ENCODE measurements at places on chromosomes 12 and 14.
A peak's percentile ranks its signal among the peaks of the same experiment; 100 is the strongest.

GRCh38 chr12:124194264-124194892, 100.5 kb upstream of the RFLNA start:
- DNase-seq, result no peak

- DNase-seq, result peak; percentile 39
These were observed 1.1 kb downstream of the KMT2D start for GRCh38 chr12:49059299-49060171.

DNA sequence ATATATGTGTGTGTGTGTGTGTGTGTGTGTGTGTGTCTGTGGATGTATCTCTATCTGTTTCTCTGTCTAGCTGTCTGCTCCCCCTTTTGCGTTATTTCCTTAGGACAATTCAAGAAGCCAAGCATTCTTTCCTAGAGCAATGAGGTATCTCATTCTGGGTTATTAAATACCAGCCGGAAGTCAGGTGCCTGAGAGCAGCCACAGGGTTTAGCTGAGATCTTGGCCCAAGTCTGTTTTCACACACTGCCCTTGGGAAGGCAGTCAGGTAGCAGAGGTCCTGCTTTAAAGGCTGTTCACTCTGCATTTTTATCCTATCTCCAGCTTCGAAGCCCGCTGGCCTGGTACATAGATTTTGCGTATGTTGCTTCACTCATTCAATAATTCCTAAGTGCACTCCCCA, 76.8 kb downstream of the TSPAN9 start:
- no peak for DNase-seq

GRCh38 chr12:109770104-109770860, 56.7 kb downstream of the FAM222A start:
- no peak for DNase-seq

- DNase-seq, result no peak
These were observed 1.3 kb downstream of the CLSTN3 start for GRCh38 chr12:7131502-7131866.

DNA sequence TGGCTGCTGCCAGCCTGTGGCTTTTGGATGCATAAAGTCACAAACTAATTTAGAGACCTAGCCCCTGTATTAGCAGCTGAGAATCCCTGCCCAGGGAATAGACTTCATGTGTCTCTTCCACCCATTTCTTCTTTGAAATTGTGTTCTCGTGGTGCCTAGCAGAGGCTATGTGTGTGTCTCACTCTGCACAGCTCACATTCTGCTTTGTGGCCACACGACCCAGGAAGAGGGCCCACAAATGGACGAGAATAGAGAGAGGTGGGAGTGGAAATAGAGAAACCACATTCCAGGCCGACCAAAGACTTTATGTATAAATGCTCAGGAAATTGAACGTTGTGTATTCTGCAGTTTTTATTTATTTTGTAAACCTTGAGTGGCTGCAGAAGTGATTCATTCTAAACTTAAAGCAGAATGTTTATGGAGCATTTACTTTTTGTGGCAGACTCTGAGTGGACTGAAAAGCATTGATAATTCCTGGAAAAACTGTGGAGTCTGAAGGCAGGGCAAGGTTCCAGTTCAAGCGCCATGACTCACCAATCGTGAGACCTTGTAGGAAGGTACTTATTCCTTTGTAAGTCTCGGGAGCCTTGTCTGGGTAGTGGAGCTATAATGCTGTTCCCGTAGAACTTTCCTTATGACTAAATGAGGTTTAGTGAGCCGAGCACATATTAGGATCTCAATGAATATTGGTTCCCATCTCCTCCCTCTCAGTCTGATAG, 9.1 kb downstream of the B4GALNT3 start:
- no peak for DNase-seq

DNA sequence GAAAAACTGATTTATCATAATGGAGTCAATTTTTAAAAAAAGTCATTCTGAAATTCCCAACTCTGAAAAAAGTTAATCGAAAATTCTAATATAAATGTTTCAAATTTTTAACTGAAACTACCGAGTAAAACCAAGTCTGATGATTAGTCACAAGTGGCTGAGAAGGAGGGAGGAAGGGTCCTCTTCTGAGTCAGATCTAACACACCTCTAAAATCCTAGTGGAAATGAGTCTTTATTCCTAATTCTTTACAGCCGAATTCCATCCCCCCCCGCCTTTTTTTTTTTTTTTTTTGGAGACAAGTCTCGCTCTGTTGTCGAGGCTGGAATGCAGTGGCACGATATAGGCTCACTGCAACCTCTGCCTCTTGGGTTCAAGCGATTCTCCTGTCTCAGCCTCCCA, 37.9 kb downstream of the RAD9B start:
- no peak for DNase-seq

DNA sequence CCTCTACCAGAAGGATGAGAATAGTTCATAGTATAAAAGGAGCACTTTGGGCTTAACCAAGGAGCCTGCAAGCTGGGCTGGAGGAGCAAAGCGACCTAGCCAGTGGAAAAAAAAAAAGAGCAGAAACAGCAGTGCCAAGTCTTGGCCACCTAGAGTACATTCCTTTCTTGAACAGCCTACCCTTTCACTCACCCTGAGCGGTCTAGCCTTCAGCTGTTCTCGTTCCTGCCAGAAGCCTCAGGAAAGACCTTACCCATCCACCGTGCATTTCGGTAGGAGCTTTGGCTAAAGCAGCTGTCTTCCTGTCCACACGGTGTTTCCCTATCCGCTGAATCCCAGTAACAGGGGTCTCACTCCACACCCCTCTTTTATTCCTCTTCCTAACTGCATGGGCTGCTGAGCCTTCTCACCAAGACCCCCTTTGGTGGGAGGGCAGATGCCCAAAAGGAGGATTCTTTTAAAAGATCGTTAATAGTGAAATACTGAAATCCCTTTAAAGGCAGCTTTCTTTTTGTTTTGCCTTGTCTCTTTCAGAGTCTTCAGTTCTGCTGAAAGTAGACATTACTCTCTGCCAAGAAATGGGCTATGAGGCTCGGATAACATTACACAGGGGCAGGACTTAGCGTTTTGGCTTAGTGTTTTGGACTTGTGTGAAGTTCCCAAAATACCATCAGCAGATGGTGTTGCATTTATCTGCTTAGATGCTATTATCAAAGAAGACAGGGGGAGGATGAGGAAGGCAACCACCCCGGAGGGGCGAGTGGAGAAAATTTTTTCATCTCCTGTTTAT, 88.5 kb upstream of the METAP2 start:
- no peak for DNase-seq

GRCh38 chr12:62006076-62006732, 254.0 kb upstream of the USP15 start:
- DNase-seq, result peak; percentile 40

DNA sequence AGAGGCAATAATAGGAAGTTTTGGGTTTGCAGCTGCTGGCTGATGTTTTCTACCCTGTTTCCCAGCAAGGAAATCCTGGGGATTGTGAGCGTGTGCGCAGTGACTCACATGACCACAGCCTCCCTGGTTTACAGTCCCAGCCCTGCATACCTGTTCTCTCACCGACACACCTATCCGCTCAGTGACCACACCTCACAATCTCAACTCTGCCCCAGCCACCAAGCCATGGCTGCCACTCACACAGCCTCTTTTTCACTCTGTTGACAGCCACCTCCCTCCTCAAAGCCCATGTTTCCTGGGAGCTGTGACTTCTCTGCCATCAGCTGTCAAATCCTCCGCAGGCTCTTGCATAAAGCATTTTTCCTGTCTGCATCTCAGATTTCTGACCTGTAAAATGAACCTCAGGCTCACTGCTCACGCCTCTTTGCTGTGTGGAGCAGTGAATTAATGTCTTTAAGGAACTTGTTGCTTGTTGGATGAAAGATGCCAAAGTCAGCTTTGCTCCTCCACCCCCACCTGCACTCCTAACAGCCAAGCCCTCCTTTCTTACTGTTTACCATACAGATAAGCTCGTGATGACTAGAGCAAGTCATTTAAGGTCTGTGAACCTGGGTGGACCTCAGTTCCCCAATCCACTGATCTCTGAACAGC, 43.5 kb downstream of the B4GALNT3 start:
- no peak for DNase-seq

DNA sequence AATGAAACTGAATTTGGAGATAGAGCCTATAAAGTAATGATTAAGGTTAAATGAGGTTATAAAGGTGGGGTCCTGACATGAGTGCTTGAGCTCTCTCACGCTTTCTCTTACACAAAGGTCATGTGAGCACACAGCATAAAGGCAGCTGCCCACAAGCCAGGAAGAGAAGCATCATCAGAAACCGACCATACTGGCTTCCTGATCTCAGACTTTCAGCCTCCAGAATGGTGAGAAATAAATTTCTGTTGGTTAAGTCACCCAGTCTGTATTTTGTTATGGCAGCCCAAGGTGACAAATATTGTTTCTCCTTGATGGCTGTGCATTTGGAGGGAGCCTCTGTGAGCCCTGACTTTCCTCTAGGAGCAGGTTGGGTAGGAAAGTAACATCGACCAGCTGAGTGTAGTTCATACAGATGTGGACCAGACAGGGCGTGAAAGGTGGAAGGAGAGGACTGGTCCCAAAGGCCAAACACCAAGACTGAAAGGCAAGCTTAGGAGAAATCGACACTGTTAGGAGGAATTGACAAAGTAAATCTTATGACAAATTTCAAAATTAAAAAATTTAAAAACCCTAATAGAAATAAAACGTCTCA, 97.6 kb upstream of the SLC38A2 start:
- no peak for DNase-seq

Data from HAP-1 (cell line).